Pulmonary artery endothelial cell (primary cell): ENCODE measurements at places on chromosomes 3 and 15.
A peak's percentile ranks its signal among the peaks of the same experiment; 100 is the strongest.

DNA sequence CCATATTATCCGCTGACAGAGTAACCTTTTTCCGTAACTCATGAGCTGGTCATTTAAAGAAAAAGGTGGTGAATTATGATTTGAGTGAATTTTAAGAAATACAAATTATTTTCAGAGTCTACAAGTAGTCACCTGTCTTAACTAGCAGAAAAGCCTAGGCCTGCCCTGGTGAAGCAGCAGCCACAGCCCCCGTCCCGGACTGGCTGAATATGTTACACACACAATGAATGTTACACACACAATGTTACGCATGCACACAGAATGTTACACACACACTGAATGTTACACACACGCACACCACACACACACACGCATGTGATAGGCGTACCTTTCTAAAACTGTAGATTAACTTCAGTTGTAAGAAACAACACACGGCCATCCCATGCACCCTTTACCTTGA, 77.8 kb downstream of the VGLL4 start:
- no peak for DNase-seq

- DNase-seq = no peak
Observed at GRCh38 chr3:16837602-16838001, 47.2 kb upstream of the PLCL2 start.

GRCh38 chr15:64858021-64858575, 16.4 kb downstream of the PLEKHO2 start:
- no peak for DNase-seq

GRCh38 chr15:100018191-100018590, 285.0 kb upstream of the LYSMD4 start:
- no peak for DNase-seq

DNA sequence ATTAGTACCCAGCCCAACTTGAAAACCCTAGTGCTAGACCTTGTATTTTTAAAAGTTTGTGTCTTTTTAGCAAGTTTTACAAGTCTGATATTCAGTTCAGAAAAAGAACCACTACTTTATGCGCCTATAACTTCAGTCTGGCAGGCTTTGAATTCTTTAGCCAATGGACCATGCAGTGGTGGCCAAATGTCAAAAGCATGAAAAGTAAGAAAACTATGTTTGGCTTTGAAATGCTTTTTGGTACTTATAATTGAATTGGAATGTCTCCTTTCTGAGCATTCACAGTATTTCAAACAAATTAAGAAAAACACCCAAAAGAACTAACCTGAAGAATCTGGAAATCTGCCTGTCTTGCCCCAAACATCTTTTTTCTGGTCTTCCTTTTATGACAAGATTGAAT, 12.8 kb downstream of the WDR48 start:
- no peak for DNase-seq

GRCh38 chr15:36886191-36886590, 214.2 kb downstream of the MEIS2 start:
- no peak for DNase-seq

DNA sequence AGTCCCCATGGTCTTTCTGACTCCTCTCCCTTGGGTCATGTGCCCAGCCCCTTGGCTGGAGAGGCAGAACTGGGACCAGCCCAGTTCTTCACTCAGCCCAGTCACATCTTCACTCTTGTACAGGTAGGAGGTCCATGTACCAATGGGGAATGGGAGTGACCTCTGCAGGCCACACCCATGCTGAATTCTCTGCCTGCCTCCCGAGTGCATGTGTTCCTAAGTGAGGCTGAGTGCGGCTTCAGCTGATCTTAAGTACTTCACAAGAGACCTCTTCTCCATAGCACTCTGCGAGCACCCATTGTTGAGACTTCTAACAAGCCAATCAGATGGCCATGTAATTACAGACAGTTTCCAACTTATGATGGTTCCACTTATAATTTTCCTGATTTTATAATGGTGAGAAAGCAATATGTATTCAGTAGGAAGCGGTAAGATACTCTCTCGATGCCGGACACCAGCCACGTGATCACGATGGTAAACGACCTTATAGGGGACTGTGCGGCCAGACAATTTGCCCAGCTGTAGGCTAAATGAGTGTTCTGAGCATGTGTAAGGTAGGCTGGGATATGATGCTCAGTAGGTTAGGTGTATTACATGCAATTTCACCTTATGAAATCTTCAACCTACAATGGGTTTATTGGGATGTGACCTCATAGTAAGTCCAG, 112.1 kb downstream of the KLF13 start:
- no peak for DNase-seq

DNA sequence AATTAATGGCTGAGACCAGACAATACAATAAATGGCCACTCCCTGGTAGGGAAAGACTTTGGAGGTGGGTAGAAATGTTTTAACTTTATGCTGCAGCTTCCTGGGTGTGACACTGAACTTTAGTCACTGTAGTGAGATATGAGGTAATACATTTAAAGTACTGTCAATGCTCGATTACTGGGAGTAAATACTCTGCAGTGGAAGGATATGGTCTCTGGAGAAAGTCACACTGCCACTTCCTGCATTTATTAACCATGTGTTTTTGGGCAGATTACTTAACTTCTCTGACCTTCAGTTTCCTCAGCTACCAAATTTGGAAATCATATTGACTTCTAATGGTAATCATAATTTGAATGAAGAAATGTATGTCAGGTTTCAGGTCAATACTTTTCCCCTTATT, 317.1 kb upstream of the TGFBR2 start:
- DNase-seq = peak; percentile 71

GRCh38 chr15:86060674-86061073, 19.0 kb upstream of the AGBL1 start:
- DNase-seq = no peak

- peak; percentile 80 for DNase-seq
Observed at GRCh38 chr3:35383719-35384555, 255.4 kb upstream of the ARPP21 start.

- DNase-seq = peak; percentile 60
Observed at GRCh38 chr15:39919748-39920509, at the start of gene GPR176. Gene GPR176 (minus strand): TSS chr15:39920266. CDS start chr15:39920026, 240 bp downstream.

DNA sequence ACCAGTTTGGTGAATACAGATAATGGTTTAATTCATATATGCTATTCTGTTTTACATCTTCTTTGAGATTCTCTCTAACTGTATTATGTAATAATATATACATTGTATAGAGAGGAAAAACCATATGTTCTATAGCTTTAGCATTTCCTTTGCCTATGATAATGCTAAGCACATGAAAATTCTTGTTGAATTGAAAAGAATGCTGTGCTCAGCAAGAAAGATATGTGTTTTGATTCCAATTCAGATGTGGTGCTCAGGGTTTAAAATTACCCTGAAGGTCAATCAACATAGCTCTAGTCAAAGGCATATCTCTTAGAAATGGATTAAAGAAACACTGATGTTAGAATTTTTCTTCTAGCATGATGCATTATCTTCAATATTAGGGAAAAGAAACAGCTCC, 8.5 kb upstream of the TUSC7 start:
- no peak for DNase-seq

DNA sequence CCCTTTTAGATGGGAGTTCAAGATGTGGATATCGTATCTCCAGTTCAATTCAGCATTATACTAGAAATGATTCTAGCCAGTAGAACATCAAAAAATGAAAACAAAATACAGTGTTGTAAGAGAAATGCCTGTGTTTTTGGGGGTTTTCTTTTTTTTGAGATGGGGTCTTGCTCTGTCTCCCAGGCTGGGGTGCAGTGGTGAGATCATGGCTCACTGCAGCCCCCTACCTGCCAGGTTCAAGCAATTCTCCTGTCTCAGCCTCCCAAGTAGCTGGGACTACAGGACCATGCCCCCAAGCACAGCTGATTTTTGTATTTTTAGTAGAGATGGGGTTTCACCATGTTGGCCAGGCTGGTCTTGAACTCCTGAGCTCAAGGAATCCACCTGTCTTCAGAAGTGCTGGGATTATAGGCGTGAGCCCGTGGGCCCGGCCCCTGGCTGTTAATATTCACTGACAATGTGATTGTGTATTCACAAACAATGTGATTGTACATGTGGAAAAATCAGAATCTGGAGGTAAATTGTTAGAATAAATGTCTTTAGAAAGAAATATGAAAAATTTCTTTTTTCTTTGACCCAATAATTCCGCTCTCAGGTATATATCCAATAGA, 59.0 kb downstream of the ARIH1 start:
- no peak for DNase-seq

GRCh38 chr3:14876921-14877333, 58.2 kb downstream of the FGD5 start:
- peak; percentile 46 for DNase-seq

GRCh38 chr3:13280811-13281506, 139.2 kb downstream of the NUP210 start:
- DNase-seq = no peak

GRCh38 chr3:121736112-121736511, 13.4 kb downstream of the GOLGB1 start:
- no peak for DNase-seq

- no peak for DNase-seq
Observed at GRCh38 chr15:79657722-79658121, 225.6 kb downstream of the MINAR1 start.

DNA sequence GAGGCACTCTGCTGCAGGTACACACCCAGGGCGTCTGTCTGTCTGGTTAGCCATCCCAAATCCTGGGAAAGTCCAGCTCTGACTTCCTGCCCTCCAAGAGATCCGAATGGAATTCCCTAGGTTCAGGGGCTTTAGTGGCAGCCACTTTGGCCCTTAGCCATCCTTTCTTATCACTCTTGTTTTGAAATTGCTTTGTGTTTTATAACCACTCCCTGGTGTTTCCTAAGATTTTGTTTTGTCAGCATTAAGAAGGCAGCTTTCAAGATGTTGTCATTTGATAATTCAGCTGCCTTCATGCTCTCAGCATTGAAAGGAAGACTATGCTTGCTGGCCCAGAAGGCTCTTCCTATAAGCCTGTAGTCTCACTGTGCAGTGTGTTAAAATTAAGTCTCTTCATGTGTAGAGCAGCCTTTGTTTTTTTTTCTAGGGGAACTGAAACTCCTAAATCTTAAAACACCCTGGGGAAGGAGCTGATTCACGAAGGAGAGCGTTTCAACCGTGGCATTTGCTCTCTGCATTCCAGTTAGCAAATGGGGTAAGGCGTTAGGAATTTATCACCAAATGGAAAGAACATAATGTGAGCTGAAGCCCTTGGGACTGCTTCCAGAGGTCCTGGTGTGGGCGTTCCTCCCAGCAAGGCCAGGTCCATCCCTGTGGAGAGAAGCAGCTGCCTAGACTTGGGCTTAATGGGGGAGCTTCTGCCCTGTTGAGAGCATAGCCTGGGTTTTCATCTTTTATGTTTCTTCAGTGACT, 14.2 kb upstream of the CLEC3B start:
- DNase-seq = peak; percentile 82

DNA sequence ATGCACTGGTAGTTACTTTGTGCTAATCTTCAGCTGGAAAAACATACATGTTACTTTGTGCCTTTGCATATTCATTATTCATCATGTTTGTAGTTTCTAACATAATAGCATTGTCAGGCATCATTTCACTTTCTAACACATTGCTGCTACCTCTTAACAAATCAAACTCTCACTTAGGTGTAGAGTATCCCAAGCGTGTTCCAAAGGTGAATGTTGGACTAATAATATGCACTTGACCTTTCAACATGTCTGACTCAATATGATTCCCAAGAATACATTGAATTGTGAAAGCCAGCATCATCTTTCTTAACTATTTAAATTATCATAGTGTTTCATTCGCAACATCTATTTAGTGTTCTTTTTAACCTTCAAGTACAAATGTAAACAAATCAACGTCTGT, 211.6 kb downstream of the BBX start:
- DNase-seq = no peak

- DNase-seq = no peak
Observed at GRCh38 chr15:62641825-62642224, 400.7 kb upstream of the TPM1 start.

DNA sequence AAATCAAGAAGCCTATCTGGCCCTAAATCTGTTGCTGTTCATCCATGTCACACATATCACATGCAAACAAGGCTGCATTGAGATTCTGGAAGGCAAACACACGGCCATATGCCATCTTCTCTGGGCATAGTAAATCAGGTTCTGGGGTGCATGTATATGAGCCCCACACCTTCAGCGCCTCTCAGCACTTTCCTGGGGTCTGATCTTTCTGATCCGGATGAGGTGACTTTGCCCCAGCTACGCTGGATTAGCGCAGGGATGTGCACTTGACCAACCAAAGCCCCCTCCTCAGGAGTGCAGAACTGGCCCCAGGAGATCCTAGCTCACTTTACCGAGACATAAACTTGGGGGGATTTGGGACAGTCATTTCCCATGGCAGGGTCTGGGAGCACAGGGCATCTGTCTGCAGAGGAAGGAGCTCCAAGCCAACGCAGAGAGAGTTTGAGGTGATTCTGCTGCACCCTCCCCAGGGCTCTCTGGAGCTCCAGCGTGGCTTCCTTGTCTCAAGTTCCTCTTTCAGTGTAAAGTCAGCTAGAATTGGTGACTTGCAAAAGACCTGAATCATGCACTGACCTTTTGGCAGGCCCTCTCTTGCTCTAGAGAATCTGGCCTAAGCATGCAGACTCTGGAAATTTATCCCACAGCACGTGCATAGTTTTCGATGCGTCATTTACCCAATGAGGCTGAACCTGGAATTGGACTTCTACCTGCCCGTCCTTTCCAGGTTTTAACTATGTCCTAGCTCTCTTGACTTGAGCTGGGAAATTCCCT, 63.5 kb upstream of the KLF13 start:
- no peak for DNase-seq

GRCh38 chr3:169072494-169072893, 591.0 kb downstream of the MECOM start:
- no peak for DNase-seq

DNA sequence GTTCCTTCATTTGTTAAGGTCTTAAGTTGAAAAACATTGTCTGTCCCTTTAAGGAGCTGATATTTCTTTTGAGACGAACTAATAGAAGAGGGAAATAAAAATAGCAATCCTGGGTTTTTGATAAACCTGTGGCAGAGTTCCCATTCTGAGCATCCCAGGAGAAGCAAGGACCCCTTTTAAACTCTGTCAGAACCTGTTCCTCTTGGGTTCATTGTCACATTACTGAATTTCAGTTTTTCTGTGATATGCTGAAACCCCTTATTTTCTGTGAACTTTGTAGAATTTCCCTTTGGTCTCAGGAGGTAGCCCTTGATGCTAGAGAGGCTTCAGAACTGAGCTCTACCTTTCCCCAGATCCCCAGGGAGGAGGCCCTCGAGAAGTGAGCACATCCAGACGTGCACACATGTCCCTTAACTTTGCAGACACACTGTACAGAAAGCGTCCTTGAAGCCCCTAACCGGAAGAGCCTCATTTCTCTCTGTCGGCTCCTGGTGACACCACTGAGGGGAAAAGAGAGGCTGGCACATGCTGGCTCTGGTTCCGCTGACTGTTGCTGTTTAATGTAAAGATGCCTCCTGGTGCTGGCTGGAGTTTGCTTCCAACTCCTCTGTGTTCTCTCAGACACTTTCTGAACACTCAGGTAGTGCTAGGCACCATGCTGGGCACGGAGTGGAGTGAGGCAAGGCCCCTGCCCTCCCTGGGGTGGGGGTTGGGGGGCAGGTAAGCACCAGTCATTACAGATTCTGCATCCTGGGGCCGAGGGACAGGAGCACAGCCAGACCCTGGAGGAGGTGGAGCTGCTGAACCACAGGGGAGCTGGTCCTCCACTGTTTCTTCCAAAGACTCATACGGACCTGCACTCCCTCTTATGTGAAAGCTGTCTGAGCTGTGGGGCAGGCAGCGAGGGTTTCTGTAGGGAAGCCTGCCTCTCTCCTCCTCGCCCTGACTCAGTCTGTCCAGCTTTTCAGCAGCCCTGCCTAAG, 77.5 kb downstream of the CHDH start:
- DNase-seq = no peak

GRCh38 chr3:21944251-21944650, 193.2 kb upstream of the ZNF385D start:
- no peak for DNase-seq
